Panc1 (cell line): ENCODE measurements at places on chromosomes 5 and 9.

DNA sequence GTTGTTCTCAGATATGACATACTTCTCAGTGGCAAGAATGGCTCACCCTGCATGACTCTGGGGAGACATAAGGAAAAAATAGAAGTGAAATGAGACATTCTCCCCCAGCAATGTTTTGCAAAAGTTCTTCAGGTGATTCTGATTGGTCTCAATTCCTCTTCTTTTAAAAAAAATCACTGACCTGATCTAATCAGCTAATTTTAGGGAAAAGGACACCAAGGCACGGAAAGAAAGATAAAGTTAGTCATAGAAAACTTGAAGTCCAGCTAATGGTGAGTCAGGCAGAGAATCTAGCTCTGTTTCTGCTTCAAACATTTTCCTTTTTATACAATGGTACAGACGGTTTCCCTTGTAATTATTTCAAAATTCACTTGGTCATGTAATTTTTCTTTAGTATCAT, 1018.9 kb upstream of the ARRDC3 start:
- no peak for DNase-seq

GRCh38 chr5:68315679-68316271, 100.2 kb downstream of the PIK3R1 start:
- DNase-seq = no peak

- DNase-seq = peak; percentile 10
Observed at GRCh38 chr9:133532937-133533668, 1.4 kb upstream of the ADAMTSL2 start.

DNA sequence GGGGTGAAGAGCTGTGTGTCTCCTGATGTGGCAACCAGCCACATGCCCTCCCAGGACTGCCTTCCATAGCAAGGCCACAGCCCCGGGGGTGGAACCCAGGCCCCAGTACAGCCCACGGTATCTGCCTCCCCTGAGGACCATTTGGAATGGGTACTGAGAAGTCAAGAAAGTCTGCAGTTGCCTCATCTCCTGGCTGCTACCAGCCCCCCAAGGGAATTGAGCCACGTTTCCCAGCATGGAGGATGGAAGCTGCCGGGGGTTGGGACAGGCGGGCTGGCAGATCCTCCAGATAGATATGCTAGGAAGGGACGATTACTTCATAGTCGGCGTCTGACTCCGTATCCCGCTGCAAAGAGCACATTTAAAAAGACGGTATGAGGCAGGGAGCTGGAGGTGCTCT, 5.5 kb upstream of the DMRT2 start:
- DNase-seq = no peak

DNA sequence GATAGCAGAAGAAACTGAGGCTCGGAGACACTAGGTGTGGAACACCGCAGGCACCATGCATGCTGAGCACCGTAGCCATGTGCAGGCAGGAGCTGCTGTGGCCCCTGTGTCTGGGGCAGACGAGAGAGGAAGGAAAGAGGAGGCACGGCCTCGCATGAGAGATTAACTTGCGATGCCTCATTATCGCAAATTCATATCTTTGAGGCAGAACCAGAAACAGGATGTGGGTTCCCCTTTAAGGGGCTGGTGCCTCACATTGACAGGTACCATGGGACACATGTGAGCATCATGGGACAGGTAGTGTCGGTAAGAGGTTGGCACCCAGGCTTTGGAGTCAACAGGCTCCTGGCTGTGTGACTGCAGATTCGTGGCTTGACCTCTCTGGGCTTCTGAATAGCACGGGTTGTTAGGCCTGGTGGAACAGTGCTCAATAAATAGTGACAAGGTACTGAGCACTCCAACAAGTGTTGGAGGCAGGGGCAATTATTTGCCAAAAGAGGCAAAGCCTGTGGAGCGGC, 40.8 kb downstream of the NAIF1 start:
- no peak for DNase-seq

- no peak for DNase-seq
Observed at GRCh38 chr5:92402956-92403702, 1020.0 kb upstream of the ARRDC3 start.

GRCh38 chr9:23556459-23556858, 269.6 kb downstream of the ELAVL2 start:
- no peak for DNase-seq

DNA sequence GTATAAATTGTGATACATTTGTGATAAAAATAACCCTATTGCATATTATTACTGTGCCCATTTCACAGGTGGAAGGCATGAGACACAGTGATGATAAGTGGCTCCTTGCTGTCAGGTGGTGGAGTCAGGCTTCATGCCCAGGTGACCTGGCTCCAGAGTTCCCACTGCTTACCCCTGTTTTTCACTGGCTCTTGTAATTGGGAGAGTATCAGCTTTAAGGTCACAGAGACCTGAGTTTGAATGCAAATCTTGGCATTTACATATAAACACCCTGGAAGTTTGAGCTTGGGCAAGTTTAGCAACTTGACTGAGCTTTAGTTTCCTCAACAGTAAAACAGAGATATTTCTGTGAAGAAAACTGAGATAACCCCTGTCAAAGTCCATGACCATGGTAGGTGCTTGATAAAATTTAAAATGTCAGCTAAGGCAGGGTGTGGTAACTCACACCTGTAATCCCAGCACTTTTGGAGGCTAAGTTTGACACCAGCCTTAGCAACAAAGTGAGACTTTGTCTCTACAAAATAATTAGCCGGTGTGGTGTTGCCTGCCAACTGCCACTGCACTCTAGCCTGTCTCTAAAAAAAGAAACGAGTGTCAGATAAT, 29.2 kb downstream of the MAT2B start:
- DNase-seq = no peak

DNA sequence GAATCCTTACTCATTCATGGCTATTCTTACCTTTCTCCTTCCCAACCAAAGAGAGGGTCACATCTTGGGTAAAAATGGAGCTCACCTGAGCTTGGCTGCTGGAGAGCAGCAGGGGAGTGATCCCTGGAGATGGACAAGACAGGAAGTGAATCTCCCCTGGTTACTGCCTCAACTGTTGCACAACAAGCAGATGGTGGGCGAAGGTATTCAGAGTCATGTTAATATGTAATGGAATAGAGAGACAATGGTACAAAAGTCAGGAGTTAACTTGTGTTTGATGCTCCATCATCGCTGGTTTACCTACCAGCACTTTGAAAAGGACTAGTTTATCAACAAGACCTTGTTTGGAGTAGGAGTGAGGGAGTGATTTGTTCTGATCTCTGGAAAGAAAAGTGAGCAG, 13.0 kb upstream of the PLPP1 start:
- no peak for DNase-seq

GRCh38 chr5:14668181-14668591, 3.7 kb downstream of the OTULIN start:
- DNase-seq = no peak

DNA sequence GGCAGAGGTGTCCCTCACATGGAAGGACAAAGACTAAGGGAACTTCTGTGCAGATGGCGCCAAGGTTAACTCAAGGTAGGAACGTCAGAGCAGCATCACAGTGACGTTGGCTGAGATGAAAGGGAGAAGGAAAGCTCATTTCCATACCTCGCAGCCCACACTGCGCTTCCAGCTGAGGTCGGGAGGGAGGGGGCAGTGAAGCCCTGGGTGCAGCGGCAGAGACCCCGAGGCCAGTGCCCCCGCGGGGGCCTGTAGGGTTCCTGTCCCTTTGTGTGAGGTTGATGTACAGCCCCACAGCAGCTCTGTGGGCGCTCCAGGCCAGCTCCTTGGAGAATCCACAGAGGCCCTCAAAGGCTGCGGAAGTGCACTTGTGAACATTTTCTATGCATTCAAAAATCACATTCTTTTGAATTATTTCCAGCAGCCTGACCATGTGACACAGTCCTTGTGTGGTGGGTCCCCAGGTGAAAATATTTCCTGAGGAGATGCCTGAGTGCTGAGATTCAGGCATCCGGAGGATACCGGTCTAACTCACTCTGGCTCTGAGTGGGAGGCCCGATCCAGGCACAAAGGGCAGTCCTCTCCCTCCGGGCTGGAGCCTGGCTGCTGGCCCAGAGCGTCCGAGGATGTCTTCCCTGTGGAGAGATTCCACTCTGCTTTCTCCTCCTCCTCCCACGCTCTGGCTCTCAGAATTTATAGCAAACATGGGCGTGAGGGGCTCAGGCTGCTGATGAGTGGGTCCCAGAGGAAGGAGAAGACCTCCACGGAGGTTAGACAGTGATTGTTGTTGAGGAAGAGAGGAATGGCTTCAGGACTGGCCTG, 150.7 kb downstream of the ICE1 start:
- DNase-seq = no peak

DNA sequence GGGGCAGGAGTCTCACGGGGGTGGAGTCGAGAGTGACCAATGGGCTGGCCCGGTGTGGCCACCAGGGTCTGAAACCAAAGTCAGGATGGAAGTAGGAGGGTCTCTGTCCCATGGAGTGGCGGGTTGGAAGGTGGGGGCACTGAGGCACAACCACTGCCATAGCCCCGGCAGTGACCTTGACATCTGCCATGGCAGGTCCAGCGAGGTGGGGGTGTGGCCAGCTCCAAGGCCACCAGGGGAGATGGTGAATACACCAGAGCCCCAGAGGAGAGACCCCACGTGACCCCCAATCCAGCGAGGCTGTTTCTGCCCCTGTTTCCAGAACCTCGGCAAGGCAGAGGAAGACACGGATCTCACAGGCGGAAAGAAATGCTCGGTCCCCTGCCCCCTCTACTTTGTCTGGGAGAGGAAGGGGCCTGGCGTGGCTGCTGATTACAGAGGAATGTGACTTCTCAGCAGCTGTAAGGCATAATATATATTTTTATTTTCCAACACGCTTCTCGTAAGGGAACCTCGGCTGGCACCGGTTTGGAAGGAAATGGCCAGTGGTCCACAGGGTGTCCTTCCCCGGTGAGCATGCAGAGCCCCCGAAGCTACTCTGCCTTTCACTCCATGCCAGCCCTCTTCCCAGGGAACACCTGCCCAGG, 105.7 kb upstream of the SARDH start:
- DNase-seq = no peak

DNA sequence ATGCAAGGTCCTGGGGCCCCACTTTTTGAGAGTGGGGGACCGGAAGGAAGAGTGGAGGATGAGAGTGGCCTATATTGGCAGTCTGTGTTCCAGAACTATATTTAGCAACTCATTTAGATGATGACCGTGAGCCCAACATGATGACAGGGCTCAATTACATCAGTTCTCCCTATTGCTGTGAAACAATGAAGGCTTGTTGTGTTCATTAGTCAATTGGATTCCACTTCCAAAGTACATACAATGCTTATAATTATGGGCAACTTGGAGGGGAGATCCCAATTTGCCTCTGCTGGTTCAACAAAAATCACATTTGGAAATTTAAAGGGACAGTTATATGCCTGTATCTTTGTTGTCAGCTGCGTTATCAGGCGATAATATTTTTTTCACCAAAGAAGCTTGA, 91.1 kb downstream of the TARS1 start:
- no peak for DNase-seq

DNA sequence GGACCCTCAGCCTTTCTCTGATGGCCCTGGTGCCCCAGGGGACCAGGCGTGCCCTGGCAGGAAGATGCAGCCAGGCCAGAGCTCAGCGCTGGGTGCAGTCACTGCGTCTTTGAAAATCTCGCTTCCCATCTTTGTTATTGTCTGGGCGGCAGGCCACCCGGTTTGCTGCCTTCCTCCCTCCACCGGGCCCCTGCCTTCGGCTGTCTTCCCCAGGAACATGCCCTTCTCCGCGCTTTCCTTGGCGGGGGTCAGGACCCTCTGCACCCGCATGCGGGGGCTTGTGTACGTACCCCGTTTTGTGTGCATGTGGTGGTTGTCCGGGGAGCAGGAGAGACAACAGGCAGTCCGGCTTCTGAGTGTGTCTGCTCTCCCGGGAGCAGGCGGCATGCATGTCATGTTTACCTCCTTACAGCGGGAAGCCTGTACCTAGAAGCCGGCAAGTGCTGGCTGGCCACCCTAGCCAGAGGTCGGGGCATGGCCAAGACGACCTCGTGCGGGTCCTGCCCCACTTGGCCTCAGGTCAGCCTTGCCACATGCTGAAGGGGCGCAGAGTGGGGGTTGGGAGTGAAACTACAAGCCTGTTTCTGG, 49.5 kb downstream of the DAB2IP start:
- no peak for DNase-seq

DNA sequence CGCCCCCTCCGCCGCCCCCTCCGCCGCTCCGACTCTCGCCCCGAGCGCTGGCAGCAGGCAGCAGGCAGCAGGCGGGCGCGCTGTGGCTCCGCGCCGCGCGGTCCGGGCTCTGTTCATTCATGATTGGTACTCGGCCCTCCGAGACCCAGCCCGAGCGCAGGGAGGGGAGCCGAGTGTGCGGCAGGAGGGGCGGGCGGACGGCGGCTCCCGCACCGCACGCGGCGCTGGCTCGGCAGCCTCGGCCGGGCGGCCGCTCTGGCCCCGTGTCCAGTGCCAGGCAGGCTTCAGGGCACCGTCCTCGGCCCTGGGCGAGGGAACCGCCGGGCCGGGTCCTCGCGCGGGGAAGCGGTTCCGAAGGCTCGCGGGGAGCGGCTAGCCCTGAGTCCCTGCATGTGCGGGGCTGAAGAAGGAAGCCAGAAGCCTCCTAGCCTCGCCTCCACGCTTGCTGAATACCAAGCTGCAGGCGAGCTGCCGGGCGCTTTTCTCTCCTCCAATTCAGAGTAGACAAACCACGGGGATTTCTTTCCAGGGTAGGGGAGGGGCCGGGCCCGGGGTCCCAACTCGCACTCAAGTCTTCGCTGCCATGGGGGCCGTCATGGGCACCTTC, at the start of gene KCNIP1:
TSS of gene KCNIP1 (plus strand) at position 31 of the 607 bp plus-strand sequence.
- DNase-seq = no peak

DNA sequence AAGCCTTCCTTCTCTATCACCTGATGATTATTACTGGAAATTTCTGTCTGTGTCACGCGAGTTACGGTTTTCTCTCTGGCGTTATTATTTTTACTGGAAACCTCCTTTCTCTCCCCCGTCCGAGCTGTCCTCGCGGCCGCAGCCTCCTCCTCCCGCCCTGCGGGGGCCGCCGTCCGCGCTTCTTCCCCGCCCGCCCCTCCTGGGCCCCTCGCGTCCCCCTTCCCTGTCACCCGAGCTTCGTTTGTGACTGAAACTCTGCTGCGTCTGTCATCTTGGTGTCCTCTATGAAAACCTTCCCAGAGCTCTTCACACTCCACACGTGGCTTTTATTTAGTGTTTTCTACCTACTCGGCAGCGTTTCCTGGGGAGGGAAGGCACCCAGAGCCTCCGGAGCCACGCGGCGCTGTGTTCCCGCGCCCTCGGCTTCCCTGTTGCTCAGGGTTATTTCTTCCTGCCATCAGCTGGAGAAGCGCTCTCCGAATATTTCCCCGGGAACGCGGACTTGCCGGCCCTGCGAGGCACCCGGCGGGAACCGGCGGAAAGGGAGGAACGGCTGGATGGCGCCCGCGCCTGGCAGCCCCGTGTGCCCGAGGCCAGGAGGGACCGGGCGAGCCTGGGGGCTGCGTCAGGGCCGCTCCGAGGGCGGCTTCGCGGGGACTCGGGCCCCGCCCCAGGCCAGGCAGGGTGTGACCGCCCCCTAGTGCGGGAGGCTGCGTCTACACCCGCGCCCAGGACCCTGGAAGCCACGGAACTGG, 33.9 kb downstream of the TRIP13 start:
- DNase-seq = no peak

DNA sequence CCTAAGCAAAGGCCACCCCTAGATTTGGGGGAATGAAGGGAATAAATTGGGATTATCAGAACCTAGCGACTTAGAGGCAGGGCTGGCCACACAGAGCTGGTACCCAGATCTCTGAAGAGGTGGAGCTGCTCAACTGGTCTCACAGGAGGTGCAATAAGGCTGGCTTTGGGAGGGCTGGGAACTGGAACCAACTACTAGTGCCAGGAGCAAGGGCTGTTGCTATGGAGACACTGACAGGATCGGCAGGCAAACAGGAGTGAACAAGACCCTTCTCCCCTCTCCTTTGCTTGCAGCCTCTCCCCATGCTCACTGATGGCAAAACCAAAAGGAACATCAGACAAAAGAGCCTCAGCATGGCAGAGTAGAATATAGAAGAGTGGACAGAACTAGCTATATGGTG, 17.0 kb upstream of the WHRN start:
- no peak for DNase-seq
